GM12891 (cell line): ENCODE measurements at places on chromosomes 5 and 9.

GRCh38 chr9:96321515-96321914, 19.5 kb upstream of the HSD17B3 start:
- DNase-seq, result no peak

GRCh38 chr5:149182241-149182640, 40.9 kb downstream of the ABLIM3 start:
- no peak for DNase-seq

DNA sequence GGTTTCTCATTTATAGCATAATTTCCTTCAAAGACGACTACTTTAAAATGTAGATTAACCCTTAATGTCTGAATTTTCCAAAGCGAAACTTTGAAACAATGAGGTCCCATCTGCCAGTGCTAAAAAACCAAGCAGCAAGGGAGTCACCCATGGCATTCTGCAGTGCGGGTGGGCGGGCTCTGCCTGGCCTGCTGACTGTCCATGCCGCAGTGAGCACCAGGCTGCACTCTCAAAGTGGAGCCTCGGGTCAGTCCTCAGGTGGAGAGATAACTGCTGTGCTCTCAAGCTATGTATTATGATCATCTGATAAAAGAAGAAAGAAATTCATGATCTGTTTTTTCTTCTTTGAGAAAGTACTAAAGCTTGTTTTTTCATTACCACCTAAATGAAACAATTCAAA, 581.6 kb downstream of the CETN3 start:
- DNase-seq, result no peak

GRCh38 chr9:4366591-4367330, 66.9 kb upstream of the GLIS3 start:
- no peak for DNase-seq

GRCh38 chr5:135065306-135066265, 31.6 kb upstream of the PITX1 start:
- DNase-seq, result no peak

GRCh38 chr5:120529386-120529785, 65.3 kb downstream of the PRR16 start:
- DNase-seq, result no peak

GRCh38 chr5:93273176-93273575, 307.8 kb downstream of the NR2F1-AS1 start:
- DNase-seq, result no peak

DNA sequence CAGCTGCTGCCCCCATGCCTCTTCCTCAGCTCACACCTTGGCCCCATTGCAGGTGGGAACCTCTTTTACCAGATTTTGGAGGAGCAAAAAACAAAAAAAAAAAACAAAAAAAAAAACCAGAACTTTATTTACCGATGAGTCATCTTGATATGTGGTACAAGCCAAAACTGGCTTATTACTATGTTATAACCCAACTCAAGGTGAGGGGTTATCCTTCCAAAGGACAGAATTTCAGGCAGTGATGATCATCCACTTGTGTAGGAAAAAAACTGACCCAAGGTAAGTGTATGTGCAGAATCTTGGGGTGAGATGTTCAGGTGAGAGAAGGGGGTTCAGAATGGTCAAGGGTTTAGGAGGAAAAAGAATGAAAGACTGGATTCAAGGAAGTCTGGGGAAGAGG, 142.6 kb upstream of the FST start:
- DNase-seq, result no peak

DNA sequence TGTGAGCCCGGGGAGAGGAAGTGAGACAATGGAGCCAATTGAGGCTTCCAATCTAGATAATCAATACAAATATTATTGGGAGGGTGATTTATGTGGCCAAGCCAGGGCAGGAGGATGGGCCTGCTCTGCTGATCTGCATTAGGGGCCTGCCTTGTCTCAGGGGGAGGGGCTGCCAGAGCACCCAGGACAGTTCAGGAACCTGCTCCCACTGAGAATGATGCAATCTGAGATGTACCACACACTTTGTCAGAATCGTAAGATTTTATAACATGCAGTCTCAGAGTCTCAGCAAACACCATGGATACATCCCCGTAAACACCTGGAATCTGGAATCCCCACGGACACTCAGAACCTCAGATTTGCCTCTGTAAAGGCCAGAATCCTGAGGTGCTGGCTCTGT, 19.3 kb downstream of the FGF18 start:
- no peak for DNase-seq
